ENCODE measurements at places on chromosomes 1 and 21.

GRCh38 chr1:12570291-12570690 is 47.7 kb downstream of the DHRS3 start:
- no peak for DNase-seq

- DNase-seq = no peak
Measured at GRCh38 chr21:44462086-44462833, 7.0 kb downstream of the LRRC3 start.

GRCh38 chr1:113758631-113759332 is 504 bp downstream of the PHTF1 start:
- peak; percentile 82 for DNase-seq

GRCh38 chr21:41066086-41066938 is 101.6 kb upstream of the BACE2 start:
- no peak for DNase-seq

DNA sequence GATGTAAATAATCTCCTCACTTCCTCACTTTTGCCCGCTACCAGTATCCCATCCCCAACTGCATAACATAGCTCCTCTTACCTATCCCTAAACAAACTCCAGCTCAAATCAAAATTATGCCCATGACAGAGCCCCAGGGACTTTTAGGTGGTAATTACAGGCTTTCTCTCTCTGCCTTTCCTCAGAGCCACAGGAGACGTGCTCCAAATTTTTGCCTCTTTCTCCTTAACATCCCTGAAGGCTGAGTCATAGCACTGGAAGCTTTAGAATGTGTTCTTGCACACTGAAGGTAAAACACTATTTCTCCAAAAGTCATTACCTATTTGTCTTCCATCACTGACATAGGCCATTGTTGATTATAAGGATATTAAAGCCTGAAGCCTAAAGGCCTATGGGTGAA is 263.5 kb upstream of the PLD5 start:
- peak; percentile 14 for DNase-seq

DNA sequence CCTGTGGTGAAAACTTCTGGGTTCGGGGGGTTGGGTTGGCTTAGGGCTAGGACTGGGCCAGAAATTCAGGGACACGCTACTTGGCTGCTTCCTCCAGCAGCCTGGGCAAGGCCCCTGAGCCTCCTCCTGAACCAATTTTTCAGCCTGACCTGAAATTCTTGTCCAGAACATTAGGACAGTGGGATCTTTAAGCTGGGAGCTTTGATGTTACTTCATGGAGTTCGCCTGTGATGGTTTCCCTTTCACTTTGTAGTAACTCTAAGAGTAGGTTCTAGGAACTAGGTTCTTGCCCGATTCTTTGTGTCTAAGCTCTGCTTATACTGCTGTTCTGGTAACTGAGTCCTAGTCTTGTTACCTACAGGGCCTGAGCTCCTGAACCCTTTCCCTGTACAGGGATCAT is 75.3 kb downstream of the S1PR1 start:
- no peak for DNase-seq

DNA sequence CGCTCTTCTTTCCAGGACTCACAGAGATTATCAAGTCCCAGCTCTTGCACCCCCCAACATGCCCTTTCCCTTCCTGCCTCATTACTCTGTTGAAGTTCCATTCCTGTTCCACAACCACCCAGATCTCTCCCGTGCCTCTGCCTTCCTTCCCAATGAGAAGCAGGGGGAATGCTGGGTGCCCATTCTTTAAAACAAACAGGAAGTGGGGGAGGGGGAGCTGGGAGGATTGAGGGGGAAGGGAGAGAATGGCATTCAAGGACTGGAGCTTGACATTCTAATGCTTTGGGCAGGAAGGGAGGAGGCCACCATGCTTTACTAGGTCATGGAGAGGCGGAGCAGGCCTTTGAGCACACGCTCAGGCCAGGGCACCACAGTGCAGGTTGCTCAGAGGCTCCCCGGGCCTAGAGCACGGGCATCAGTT is 150.3 kb upstream of the IRF2BP2 start:
- no peak for DNase-seq

DNA sequence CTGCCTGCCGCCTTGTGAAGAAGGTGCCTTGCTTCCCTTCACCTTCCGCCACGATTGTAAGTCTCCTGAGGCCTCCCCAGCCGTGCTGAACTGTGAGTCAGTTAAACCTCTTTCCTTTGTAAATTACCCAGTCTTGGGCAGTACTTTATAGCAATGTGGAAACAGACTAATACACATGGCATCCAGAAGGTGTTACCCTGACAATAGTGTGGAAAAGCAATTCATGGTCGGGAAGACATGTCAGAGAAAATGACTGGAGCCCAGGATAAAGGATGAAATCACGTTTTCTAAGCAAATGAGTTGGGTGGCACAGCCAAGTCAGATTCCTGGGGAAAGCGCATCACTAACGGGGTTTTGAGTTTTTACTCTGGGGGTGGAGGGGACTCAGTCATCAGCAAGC is 76.4 kb downstream of the HLCS start:
- DNase-seq = no peak

DNA sequence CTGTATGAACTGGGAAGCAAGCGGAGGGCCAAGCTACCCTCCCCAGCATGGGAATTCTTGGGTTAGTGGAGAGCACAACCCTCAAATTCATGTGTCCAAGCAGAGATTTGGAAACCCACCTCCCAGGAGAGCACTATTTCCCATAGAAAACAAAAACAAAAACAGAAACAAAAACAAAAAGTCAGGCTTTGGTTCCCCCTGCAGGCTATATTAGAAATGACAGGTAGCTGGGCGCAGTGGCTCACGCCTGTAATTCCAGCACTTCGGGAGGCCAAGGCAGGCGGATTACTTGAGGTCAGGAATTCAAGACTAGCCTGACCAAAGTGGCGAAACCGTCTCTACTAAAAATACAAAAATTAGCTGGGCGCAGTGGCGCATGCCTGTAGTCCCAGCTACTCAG is 10.8 kb downstream of the MINDY1 start:
- no peak for DNase-seq

DNA sequence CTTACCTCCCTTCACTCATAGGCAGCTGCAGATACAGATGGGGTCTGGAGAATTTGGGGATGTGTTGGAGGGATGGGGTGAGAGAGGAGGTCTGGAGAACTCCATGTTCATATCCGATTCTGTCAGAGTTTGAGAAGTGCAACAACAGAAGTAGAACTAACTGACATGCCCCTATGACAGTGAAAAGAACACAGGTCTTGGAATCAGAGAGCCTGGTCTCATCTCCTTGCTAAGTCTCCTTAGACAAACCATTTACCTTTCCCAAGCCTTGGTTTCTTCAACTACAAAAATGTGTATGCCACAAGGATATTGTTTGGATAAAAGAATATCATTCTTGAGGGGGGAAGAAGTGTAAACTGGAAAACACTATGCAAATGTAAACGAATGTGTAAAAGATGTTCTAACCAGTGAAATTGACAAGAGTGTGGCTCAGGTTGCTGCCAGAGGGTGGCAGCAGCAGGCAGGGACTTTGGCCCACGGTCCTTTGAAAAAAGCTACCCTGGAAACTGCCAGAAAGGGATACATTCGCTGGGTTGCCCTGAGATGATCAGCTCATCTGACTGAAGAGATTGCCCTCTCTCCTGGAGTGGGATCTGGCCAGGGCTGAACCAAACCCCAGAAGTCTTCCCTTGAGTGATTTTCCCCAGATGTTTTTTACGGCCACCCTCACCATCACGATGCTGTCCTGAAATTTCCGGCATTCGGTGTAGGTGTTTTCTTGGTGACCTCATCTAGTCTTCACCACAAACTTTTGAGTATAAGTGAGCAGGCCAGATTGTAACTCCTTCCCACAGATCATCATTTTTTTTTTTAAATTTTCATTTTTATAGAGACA is 17.0 kb upstream of the CD2 start:
- peak; percentile 75 for DNase-seq

GRCh38 chr1:53069265-53069662 is 7.3 kb downstream of the PODN start:
- DNase-seq = no peak

DNA sequence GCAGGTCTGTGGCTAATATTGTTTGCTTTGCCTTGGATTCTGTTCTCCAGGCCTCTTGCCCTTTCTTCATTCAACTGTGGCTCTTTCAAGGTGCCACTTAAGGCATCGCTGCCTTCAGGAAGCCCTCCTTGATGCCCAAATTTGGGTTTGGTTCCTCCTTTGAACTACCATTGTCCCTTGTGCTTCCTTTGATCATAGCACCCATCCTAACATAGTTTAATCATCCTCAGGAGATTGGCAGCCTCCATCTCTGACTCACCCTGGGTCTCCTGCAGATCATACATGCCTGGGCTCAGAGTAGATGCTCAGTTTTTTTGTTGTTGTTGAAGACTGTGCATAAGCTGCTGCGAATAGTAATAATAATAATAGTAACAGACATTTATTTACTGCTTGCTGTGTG is 54.4 kb upstream of the ACOT11 start:
- DNase-seq = no peak
